CD14-positive monocyte (primary cell): ENCODE measurements at places on chromosomes 3 and 15.
A peak's percentile ranks its signal among the peaks of the same experiment; 100 is the strongest.

- DNase-seq = no peak
Measured at GRCh38 chr15:75661100-75661755, 13.5 kb downstream of the SNX33 start.

DNA sequence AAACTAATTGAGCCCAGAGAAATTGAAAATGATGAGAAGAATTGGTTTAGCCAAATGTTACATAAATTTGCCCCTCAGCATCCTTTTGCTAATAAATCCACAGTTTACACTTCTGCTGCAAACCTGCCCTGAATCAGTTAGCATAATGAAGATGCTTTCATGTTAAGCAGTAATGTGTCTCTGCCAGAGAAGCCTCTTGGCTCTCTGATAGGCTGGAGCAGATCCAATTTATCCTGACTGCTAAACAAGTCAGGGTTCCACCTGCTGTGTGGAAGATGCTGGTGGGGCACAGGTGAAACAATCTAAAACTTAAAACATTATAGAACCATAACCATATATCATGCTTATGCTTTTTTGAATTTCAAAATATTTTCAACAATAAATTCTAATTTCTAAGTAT lies 946.8 kb downstream of the OTOL1 start:
- no peak for DNase-seq

- no peak for DNase-seq
Measured at GRCh38 chr15:95470997-95471689, 859.4 kb upstream of the NR2F2 start.

DNA sequence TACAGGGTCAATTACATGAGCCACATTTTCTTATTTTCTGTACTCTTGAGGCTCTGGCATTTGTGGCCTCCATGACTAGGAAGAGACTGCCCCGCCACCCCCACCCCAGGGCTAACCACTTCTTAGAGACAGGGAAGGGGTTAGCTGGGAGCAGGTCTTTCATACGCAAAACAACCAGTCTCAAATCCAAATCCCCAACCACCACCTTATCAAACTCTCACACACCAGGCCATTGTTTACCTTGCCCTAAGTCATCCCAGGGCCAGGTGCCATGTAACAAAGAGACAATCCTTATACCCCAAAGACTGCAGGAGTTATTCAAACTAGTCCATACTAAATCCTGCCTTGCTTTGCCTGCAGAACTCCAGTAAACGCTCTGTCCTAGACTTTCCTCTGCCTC lies 77.8 kb downstream of the B3GNT5 start:
- DNase-seq = no peak

DNA sequence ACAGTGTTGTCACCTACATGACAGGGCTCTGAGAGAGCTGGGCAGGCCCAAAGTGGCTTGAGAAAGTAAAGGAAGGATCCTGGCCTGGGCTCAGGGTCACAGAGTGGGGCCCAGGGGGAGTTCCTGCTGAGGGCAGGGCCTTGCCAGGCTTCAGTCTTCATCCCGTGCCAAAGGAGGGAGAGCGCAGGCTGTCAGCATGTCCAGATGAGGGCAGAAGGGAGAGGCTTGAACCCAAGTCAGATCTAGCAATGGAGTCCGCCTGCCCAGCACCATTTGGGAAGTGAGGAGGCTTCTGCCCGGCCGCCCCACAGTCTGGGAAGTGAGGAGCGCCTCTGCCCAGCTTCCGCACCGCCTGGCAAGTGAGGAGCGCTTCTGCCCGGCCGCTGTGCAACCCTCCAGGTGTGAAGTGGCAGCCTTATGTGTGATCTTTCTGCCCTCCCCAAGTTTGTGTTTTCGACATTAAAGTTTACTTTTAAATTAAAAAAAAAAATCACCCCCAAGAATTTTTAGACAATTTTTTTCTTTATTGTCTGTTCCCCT lies 303.6 kb upstream of the PROK2 start:
- DNase-seq = no peak

- no peak for DNase-seq
Measured at GRCh38 chr15:85116066-85116465, 134.4 kb downstream of the PDE8A start.

- DNase-seq = no peak
Measured at GRCh38 chr3:59290358-59290757, 240.5 kb upstream of the CFAP20DC start.

- no peak for DNase-seq
Measured at GRCh38 chr15:91469632-91470567, 369.8 kb downstream of the SV2B start.

- DNase-seq = no peak
Measured at GRCh38 chr15:65903296-65904073, 34.2 kb downstream of the RAB11A start.

DNA sequence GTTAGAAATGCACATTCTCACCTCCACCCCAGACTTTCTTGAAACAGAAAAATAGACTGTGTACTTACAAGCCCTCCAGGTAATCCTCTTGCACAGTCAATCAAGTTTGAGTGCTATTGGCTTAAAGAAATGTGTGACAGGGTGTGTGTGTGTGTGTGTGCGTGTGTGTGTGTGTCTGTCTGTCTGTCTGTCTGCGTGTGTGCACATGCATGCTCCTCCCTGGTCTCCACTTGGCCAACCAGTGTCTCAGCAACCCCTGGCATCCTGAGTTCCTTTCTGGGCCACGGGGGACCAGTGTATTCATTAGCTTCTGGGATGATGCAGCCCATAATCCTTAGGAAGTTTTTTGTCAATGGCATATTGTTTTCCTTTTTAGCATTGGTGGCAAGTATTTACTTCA lies 128.8 kb upstream of the IL12A start:
- no peak for DNase-seq

- no peak for DNase-seq
Measured at GRCh38 chr15:62248277-62248984, 83.3 kb upstream of the C2CD4B start.

DNA sequence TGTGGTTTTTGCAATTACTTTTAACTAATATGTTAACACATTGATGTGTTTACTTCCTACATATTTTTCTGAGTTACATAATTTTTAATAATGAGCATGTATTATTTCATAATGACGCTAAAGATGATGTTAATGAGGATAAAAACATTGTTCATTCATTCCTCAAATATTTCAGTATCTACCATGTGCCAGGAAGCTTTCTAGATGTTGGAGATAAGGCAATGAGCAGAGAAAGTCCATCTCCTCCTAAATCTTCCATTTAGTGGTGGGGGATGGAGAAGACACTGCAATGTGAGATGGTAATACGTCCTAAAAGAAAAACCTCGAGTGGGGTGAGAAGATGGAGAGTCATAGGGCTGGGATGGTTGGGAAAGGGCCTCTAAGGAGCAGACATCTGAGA lies 132.7 kb downstream of the MYLK start:
- no peak for DNase-seq

DNA sequence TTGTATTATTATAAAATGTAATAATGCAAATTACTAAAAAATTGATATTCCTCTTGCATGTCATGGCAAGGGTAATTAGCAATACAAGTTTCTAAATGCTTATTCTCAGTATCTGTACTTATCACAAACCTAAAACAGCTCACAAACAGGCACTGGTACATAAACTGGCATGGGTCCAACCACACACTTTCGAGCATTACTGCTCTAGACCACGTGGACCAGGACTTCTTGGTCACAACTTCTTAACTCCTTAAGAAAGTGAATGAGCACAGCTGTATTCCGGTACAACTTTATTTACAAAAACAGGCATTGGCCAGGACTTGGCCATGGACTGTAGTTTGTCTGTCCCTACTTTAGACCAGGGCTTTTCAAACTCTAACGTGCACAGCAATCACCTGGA lies 173.3 kb downstream of the SUCLG2 start:
- no peak for DNase-seq

- DNase-seq = no peak
Measured at GRCh38 chr15:36449084-36449661, 130.3 kb upstream of the CDIN1 start.

DNA sequence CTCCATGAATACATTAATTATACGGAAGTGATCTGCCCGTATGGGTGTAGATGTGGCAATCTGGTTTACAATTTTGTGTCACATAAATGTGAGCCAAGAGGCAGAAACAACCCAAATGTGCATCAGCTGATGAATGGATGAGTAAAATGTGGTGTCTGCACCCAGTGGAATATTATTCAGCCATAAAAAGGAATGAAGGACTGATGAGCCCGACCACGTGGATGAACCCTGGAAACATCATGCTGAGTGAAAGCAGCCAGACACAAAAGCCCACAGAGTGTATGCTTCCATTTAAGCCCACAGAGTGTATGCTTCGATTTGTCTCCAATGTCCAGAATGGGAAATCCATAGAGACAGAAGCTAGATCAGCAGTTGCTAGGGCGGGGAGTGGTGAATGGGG lies 27.6 kb upstream of the FBLN2 start:
- DNase-seq = no peak

DNA sequence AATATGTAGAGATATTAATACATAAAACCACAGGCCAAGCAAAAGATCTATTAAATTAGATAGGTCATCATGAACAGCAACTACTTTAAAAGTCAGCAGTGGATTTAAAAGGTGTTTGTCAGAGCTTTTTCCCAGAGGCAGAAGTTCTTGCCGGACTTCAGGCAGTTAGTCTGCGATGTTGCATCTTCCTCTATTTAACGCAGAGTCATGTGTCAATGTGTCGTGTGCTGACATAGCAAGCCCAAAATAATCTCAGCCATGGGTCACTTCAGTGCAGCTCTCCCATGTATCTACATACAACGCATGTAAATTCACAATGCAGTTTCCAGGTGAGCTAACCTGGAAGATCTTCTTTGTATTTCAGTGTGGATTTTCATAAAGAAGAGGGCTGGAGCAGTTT lies 8.0 kb upstream of the TMEM212 start:
- DNase-seq = peak; percentile 64

DNA sequence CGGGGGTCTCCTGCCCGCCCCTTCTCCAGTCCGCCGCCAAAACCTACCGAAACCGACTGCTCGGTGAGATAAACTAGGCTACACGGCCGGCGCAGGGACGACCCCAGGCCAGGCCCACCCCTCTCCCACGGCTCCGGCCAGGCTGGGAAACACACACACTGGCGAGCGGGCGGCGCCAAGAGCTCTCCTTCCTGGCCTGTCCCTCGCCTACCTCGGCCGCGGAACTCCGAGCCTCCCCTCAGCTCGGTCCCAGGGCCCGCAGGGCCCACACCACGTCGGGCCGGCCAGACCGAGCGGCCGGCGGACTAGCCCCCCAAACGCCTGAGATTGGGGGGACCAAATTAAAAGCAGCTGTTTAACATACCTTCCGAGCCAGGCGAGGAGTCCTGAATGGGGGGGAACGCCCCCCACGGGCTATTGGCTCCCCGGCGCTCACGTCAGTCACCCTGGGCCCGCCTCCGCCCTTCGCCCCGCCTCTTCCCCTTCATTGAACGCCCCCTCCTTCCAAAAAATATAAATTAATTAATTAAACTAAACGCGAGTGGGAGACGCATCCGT lies 4.0 kb upstream of the SIN3A start:
- peak; percentile 72 for DNase-seq

DNA sequence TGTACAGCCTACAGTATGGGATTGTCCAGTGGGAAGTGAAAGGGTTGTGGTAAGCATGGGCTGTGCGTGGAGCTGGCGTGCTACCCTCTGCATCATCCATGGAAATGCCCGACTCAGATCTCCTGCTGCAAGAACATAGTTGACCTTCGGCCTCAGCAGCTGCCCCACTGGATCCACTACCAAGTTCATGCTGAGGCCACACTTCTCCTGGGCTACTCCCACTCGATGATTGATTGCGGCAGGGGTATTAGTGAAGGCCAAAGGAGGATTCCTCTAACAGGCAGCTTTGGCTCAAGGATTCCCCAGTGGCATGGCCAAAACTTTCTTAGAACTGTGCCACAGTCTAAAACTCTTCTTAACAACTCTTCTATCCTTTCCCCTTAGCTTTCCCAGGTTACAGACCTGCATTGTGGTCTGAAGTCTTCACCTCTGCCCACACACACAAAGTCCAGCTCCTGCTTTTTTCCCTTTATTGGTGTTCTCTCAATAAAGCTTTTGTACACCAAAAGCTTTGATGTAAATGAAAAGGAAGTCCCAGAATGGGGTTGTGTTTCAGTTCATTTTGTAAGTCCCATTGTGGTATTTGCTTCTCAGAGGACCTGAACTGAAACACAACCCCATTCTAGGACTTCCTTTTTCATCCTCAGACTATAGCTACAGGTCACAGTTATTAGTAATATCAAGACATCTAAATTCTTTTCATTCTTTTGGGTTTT lies 4.9 kb upstream of the TBC1D5 start:
- DNase-seq = no peak

GRCh38 chr3:113948015-113948917 lies 453 bp downstream of the ZDHHC23 start:
- peak; percentile 7 for DNase-seq

DNA sequence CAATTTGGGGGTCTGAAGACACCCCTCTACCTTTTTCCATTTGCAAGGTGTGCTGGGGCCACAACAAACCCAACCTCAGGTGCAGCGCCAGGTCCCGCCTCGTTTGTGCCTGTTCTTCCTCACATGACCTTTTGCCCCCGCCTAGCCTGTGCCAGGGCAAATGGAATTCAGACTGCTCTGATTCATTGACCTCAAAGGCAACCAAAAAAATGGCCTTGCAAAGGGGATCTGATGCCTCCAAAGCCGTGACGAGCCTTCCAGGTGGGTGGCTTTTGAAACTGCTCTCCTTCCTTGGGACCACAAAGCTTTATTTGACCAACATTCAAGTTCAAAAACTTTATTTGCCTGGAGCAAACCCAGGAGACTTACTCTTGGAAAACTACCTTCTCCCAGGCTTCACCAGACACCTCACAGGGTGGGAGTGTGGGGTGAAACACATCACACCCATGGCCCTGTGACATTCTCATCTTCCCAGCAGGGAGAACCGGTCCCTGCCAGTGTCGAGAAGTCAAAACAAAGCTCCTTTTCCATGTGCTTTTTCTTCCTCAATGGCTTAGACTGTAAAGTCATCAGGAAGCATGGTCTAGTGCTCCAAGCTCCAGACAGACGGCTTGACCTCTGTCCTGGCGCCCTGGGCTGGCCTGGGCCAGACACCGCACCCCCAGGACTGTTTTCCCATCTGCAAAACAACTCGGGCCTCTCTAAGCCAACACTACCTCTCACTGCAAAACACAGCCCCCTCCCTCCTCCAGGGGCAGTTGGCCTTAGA lies 103.9 kb upstream of the HES1 start:
- DNase-seq = no peak

- no peak for DNase-seq
Measured at GRCh38 chr3:122313281-122313680, 11.8 kb upstream of the CSTA start.

DNA sequence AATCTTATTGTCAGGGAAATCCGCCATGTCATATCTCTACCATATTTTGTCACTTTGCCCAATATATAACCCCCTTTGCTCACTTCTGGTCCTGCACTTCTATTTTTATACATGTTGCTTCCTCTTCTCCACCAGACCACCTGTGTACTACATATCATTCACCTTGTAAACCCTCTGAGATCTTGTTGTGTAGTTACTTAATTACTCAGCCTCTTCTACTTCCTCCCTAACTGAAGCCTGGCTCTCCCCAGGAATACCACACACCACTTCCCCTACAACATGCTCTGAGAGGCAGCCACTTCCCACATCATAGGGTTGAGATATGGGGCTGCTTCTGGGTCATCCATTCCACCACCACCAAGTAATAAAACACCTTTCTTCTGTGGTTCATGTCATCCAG lies 10.0 kb downstream of the HEXA start:
- DNase-seq = peak; percentile 75
